T-helper 22 cell (primary cell): ENCODE measurements at places on chromosomes 16 and 17.

DNA sequence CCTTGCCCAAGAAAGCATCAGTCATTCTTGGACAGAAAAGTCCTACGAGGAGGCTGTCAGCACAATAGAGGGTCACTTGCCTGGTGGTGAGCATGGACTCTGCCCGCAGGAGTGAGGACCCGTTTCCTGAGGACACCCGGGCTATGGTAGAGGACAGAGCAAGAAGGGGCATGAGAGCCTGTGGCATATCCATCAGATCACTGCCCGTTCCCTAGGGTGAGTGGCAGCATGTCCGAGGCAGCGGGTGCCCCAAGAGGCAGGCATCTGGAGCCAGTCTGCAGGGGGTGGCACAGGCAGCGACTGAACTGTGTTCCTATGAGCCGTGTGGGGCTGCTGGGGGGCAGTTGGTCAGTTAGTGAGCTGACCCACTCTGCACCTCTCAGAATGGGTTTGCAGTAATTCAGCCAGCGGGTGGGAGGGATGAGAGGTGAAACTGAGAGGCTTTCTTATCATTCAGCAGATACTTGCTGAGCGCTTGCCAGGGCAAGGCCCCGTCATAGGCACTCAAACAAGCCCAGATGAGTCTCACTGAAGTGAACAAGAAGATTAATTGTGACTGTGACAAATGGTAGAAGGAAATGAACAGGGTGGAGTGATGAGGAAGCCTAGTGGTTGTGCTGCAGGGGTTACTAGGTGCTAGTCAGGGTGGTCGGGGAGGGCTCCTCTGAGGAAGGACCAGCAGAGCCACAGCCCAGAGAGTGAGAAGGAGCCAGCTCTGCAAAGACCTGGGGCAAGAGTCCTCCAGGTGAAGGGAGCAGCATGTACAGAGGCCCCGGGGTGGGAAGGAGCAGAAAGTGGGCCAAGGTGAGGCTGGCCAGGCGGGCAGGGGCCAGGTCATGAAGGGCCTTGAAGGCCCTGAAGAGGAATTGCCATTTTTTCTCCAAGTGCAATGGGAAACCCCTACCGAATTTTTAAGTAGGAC, 87.9 kb downstream of the CLEC16A start:
- DNase-seq: no peak

DNA sequence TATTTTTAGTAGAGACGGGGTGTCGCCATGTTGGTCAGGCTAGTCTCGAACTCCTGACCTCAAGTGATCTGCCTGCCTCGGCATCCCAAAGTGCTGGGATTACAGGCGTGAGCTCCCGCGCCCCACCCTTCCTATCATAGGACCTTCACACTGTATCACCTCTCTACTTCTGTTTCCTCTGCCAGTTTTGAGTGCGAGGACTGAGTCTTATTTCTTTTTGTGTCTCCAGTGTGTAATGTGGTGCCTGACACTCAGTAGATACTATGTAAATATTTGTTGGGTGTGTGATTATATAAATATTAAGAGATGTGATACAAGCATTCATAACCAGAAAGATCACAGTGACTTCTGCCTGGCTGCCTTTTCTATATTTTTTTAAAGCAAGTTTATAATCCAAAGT, 10.5 kb downstream of the PRKCA start:
- DNase-seq: no peak

DNA sequence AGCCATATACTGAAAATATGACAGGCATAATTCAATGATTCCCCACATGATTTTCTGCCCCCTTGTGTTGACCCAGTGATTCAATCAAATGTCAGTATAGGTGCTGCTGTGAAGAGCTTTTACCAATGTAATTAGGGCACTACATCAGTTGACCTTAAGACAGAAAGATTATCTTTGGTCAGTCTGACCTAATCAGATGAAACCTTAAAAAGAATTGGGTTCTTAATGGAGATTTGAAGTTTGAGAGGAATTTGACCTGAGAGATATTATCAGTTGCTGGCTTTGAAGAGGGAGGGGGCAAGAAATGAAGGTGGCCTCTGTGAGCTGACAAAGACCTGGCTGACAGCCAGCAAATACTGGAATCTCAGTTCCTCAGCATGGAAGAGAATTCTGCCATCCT, 358.7 kb upstream of the CA10 start:
- no peak for DNase-seq

GRCh38 chr17:4340914-4341615, 25.4 kb downstream of the UBE2G1 start:
- DNase-seq: no peak

- DNase-seq: no peak
These were observed 107.8 kb downstream of the PRKCB start for GRCh38 chr16:23943604-23944003.

- DNase-seq: no peak
These were observed 25.9 kb downstream of the MYH11 start for GRCh38 chr16:15830832-15831451.

DNA sequence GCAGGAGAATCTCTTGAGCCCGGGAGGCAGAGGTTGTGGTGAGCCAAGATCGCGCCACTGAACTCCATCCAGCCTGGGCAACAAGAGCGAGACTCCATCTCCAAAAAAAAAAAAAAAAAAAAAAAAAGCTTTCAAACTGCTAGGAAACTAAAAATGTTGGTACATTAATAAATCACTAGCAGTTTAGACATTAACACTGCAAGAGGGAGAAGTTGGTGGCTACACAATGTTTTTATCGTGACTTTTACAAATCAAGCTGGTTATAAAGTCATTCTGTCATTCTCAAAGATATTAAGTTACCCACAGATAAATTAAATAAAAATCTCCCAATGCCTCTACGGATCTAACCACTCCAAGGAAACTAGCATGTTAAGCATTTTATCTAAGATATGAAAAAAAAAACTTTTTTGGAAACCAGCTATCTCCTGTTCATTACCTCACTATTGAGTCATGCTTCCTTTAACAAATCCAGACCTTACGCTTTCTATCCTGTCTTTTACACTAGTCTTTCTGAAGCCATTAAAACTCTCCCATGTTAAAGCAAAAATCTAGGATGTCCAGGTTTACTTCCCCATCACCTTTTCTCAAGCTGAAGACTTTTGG, 85.9 kb upstream of the SMURF2 start:
- DNase-seq: no peak

- DNase-seq: no peak
These were observed 19.1 kb downstream of the OSBPL7 start for GRCh38 chr17:47802341-47803022.

GRCh38 chr17:42389135-42389417, 834 bp upstream of the STAT3 start:
- DNase-seq: no peak

DNA sequence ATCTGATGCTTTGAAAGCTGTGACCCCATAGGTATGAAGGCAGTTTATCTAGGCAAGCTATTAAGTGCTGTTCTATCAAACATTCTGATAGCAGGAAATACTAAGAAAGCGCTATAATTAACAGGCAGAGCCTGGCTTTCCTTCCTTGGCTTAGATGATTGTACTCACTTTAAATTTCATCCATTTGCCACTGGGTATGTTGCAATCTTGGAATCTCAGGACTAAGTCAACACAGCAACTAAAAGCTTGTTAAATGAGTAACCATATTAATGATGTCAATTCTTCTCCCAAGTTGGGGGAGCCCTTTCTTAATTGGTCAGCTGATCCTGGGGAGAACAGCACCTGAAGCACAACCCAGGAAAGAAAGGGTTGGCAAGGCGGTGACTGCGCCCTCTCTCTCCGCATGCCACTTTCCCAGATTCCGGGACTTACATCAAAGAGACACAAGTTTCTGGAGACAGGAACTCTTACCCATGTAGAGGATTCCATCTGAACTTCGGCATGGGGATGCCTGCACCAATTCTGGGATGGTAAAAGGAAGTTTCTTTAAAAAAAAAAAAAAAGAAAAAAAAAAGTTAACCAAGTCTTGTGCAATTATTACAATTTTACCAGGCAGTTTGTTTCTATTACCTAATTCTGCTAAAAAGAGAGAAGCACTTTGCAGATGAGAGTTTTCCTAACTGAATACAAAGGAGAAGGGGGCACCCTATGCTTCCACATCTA, 54.4 kb upstream of the ICAM2 start:
- no peak for DNase-seq

- no peak for DNase-seq
These were observed 14.9 kb downstream of the ITPRIPL2 start for GRCh38 chr16:19128454-19129200.

GRCh38 chr17:16479264-16479663, 12.7 kb downstream of the LRRC75A start:
- no peak for DNase-seq

DNA sequence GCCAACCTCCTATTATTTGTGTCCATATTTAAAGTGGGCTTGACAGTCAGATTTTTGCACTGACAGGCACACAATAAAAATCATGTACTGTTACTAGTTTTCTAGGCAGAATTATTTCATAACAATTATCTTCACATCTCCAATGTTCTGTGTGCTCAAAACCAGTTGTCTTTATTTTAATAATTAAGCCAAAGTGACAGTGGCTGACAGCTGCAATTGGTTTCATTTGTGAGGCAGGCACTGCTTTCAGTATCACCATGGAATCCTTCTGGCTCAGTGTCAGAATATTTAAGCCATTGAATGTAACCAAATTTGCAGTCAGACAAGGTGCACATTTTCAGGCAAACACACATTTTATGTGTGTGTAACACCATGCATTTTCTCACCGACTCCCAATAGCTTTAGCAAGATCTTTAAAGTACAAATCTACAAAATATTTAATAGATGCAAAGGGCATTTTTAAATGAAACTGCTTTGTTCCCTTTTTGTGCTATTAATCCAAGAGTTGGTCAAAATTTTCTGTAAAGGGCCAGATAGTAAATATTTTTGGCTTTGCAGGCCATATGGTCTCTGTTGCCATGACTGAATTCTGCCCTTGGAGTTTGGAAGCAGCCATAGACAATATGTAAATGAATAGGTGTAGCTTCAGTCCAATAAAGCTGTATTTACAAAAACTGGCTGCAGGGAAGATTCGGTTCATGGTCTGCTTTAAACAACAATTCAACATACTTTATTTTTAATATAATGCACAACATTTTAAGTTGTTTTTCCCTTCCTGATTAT, 486.0 kb downstream of the KCNJ2 start:
- no peak for DNase-seq

GRCh38 chr17:57868910-57869616, 19.2 kb upstream of the MRPS23 start:
- no peak for DNase-seq

- DNase-seq: no peak
These were observed 27.4 kb upstream of the PHB1 start for GRCh38 chr17:49442041-49442440.

DNA sequence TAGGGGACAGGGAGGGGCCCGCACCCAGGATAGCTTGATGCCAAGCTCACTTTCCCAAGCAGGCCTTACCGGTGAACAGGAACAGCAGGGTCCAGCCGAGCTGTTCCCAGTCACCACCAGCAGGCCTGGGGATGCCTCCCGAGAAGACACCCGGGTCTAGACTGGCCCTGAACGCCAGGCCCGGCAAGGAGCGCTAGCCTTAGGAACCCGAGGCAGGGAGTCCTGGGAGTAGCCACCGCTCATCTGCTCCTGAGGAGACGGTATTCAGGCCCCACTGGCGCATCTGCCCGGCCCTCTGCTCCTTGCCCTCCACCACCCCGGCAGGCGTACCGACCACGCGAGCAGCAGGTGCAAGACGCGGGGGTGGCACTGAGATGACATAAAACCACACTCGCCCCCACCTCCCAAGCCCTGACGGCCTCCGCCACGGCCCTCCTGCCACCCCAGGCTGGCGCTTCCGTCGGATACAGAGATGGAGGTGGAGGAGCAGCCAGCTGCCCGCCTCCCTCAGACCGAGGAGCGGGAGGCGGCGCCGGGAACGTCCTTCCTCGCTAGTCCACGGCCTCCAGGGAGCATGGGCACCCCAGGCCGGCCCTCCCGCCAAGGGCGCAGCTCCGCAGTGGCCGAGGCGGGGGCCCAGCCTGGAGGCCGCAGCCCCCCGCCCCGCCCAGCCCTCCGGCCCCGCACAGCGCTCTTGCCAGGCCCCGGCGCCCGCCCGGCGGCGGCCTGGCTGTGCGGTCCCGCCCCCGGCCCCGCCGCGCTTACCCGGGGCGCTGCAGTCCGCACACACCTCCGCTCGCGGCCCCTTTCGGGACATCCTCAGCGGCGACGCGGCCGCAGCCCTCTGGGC, 661 bp downstream of the GIT1 start:
- DNase-seq: no peak

DNA sequence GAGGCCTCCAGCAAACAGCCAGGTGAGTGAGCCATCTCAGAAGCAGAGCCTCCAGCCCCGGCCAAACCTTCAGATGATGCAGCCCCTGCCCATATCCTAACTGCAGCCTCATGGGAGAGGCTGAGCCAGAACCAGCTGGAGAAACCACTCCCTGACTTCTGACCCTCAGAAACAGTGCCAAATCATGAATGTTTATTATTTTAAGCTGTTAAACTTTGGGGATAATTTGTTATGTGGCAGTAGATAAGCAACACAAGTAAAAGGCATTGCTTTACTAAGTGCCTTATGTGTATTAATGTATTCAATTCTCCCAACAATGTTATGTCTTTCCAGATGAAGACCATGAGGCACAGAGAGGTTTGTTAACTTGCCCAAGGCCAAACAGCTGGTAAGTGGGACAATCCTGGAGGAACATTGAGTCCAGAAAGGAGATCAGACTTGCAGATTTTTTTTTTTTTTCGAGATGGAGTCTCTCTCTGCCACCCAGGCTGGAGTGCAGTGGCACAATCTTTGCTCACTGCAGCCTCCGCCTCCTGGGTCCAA, 59.6 kb downstream of the SOCS1 start:
- no peak for DNase-seq

DNA sequence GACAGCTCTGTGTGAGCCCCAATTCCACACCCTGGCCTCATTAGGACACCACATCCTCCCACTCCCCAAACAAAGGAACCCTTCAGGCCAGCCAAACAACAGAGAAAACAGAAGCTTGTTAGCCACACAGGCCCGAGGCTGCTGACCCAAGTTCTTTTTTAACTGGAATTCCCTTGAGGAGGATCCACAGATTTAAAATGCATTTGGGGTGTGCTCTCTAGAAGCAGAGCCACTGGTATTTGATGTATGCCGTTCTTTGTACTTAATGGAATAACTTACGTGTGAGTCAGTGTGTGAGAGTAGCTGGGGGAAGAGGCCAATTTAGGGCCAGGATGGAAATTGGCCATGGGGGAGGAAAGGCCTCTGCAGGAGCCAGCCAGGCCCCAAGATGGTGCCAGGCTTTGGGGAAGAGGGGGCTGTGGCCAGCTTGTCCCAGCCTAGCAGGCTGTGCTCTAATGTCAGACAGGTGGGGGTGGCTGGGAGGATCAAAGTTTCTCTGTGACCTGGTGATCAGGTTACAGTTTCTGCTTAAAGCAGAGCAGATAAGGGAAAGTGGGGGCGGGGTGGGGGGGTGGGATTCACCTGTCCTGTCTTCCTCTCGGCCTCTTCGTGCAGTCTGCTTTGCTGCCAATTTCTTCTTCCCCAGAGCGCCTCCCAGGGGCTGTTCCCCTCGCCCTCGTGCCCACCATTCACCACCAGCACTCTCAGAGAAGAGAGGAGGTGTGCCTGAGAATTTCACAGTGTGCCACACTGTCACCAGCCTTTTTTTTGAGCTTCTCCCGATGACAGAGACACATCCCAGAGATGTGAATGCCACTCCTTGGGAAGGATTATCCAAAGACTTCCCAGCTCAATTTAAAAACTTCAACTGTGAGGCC, 50.8 kb downstream of the TOM1L2 start:
- no peak for DNase-seq
